ENCODE measurements at places on chromosomes 6 and 20. TPM values are rescaled to one million over a fixed set of nuclear protein-coding genes. Genes with fewer than 3 reads are reported as not detected.

PPP1R3D gene
- total RNA-seq, result 6.4 TPM

MOG gene
- total RNA-seq, result not detected

THEMIS gene
- total RNA-seq, result under 0.01 TPM

POM121L2 gene
- total RNA-seq, result not detected

HDGFL1 gene
- not detected for total RNA-seq

HLA-DQB2 gene
- total RNA-seq, result not detected

USP49 gene
- 2.0 TPM for total RNA-seq

SMPD2 gene
- 13.7 TPM for total RNA-seq

OPN5 gene
- total RNA-seq, result not detected

LY6G6F gene
- not detected for total RNA-seq

TREM2 gene
- total RNA-seq, result 0.57 TPM

JAG1 gene
- total RNA-seq, result 26.6 TPM

SEC23B gene
- 49.6 TPM for total RNA-seq

AARS2 gene
- 9.2 TPM for total RNA-seq

FOXA2 gene
- total RNA-seq, result under 0.01 TPM

ALDH8A1 gene
- total RNA-seq, result 0.46 TPM

SLC35A1 gene
- total RNA-seq, result 16.9 TPM

SLC17A2 gene
- total RNA-seq, result not detected

HLA-DOB gene
- total RNA-seq, result 0.14 TPM

MYLK2 gene
- total RNA-seq, result under 0.01 TPM

PAK5 gene
- total RNA-seq, result not detected

FAM83B gene
- total RNA-seq, result under 0.01 TPM

GPR63 gene
- 1.4 TPM for total RNA-seq

All from smooth muscle cell of bladder (primary cell).